ENCODE measurements at places on chromosomes 11 and 22.

- no peak for DNase-seq
These were observed 48.8 kb downstream of the SMCO4 start for GRCh38 chr11:93494357-93494756.

DNA sequence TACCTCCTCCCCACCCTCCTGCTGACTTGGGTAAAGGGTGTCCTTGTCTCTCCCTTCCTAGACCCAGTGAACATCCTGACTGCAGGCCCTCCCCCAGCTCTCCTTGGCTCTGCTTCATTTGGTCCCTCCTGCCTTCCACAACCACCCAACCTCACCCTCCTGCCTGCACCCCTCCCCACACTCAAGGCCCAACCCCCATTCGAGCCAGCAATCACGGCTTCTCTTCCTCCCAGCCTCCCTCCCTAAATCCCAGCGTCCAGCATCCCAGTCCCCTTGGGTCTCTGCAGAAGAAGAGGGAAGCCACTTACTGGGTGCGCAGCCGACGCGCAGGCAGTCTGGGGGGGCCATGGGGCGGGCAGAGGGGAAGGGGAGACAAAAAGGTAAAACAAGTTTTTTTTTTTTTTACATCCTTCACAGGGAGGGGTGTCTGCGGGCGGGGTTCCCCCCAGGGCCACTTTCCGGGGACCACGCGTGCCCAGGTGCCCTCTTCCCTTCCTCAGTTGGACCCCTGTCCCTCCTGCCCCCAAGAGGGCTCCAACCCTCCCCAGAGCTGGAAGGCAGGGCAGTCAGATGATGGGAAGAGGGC is 62.5 kb downstream of the SLC22A12 start:
- DNase-seq: no peak

DNA sequence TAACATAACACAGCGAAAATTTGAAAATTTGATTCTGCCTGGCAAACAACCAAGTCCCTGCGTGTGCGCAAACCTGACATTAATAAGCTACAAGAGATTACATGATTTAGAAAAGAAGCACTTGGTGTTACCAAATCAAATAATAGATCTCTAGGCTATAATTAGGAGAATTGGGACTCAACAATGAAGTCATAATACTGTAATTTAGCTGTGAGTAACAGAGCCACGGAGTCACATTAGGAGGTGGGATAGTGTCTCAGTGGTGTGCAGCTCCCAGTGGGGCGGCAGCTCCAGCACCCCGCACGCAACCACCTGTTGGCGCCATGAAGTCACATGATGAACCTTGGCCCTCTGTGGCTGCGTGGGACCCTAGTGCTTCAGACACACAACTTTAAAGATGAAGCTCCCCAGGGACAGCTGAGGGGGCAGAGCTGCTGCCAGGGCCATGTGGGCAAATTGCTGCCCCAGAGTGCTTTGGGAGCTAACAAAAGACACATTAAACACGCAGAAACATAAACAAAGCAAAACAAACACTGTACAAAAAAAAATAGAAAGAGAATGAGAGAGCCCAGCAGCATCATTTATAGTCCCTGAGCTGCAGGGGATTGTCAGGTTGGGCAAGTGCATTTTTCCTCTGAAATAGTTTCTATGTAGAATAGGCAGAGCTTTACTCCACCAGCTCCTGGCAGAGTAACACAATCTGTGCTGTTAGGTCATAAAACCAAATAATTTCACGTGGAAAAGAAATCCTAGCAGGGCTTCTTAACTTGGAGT is 605.6 kb downstream of the SOX6 start:
- DNase-seq: no peak

DNA sequence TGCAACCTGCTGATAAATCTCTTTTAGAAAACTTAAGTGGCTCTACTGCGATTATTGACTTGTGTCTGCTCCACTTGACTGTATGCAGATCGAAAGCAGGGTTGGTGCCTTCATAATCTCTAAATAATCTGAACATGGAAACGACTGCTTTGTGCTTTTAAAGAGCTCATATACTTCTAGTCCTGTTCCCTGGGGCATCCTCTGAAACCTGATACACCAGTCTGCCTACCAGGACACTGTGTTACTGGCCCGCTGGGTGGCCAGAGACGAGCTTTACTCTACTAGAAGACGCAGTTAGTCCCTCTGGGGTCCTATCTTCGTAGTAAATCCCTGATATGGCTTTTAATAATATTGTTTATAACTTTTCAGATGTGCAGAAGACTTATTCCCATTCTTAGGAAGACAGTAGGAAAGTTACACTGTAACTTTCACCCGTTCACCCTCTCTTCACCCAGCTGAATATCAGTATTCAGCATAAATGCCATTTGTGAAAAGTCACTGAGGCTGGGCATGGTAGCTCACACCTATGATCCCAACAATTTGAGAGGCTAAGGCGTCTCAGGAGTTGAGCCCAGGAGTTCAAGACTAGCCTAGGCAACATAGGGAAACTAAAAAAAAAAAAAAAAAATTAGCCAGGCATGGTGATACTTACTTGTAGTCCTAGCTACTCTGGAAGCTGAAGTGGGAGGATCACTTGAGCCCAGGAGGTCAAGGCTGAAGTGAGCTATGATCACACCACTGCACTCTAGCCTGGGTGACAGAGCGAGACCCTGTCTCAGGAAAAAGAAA is 9.0 kb upstream of the HTR3B start:
- DNase-seq: no peak

DNA sequence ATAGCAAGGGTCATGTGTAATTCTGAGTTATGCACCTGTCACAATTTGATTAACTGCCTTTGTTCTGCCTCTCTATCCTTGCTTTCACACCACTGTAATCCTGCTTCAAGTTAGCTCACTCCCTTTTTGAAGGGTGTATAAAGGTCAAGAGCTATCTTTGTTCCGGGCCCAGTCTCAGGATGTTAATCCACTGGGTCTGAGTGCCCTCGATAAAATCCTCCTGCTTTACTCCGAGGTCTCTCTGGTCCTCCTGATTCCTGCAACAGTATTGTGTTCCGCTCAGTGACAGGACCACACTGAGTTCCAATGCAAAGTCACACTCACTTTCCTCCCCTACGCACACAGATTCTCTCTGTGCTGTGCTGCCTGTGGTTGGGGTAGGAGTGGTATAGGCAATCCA is 186.5 kb downstream of the DYNC2H1 start:
- no peak for DNase-seq

DNA sequence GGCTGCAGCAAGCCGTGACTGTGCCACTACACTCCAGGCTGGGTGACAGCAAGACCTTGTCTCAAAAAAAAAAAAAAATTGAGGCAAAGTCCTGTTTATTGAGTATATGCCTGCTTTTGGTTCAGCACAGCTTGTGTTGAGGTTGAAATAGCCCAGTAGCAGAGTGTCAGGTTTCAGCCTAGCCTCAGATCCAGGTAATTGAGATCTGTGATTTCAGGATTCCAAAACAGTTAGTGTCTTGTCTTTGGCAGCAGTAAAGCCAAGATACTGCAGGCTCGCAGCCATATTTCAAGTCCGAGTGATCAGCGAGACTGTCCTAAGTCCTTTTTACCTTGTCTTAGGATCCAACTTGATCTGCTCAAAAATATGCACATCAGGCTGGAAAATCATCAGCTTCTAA is 27.0 kb downstream of the CUL5 start:
- DNase-seq: no peak

- no peak for DNase-seq
These were observed 33.2 kb downstream of the ADORA2A start for GRCh38 chr22:24460418-24461089.

DNA sequence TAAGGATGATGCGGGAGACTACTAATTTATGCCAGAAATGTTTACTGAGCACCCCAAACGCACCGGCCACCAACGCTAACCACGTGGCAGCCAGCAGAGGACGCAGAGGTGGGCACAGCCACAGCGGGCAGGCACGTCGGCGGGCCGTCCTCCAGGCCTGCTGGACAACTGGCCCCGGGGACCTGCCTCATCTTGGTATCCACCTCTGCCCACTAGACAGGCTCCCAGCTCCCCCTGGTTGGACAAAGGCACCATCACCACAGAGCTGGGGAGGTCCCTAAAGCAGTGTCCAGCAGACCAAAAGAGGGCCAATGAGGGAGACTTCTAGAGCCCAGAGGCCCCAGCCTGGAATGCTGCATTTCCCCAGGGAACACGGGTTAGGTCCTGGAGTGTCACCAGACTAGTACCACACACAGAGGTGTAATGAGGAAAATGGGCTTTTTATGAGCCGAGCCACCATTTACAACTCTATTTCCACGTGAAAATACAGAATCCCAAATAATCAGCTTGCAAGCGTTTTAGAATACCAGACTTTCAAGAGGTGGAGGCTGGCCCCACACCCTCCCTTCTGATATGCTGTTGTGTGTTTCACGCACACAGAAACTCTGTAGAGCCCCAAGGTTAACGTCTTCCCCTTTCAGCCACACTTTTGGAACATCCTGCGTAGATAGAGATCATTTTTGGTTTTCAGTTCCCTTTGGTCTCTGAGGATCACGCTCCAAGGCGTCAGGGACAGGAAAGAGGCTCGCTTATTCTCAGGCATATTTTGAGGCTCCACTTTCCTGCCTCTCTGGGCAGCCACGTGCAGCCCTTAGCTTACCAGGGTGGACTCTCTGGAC is 23.7 kb upstream of the BID start:
- no peak for DNase-seq

DNA sequence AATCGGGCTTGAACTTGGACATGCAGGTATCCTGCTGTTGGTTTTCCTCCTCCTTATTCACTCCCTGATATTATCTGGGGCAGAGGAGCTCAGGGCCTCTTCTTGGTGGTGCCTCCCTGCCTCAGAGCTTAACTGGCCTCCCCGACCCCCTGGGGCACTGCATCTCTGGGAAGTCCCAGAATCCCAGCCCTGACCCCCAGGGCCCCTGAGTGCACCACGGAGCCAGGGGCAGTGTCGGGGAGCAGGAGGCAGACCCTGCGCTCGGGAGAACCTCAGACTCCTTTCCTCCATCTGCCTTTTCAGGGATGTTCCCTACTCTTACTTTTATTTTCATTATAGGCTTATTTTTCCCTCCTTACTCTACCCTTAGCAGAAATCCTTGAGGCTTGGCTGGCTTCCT is 537.0 kb downstream of the BRD1 start:
- DNase-seq: no peak

GRCh38 chr11:125935618-125936199 is 10.1 kb upstream of the VSIG10L2 start:
- DNase-seq: no peak

GRCh38 chr22:30150212-30150611 is 69.9 kb downstream of the HORMAD2 start:
- DNase-seq: no peak

DNA sequence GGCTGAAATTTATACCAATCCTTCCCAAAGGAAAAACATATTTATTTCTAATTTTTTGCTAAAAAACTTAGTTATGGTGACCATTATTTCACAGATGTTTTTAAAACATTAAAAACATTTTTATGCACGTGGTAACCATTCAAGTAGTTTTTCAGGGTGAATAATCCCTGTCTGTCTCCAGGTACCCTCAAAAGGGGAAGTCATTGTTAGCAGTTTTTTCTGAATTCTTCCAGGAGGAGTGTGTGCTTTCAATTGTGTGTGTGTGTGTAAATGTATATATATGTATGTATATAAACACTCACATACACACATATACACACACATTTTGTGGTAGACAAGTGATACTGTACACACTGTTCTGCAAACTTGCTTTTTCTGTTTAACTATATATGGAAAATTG is 43.9 kb downstream of the MIAT start:
- DNase-seq: no peak

GRCh38 chr11:126444072-126444471 is 88.6 kb downstream of the ST3GAL4 start:
- no peak for DNase-seq

DNA sequence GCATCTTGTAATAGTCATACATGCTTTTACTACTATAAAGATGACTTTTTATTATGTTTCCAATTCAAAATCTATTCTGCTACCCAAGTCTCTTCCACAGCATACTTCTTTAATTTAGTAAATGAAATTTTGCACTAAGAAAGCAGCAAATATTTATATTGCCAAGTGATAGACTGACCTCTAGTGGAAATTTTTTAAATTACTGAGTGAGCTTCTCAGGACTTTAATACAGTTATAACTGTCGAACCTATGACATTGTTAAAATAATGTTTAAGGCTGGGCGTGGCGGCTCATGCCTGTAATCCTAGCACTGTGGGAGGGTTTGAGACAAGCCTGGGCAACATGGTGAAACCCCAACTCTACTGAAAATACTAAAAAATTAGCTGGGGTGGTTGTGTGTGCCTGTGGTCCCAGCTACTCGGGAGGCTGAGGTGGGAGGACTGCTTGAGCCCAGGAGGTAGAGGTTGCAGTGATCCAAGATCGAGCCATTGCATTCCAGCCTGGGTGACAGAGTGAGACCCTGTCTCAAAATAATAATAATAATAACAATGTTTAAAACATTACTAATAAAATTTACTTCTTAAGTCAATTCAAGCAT is 27.3 kb downstream of the STK33 start:
- peak; percentile 46 for DNase-seq

Data from CD4-positive, alpha-beta T cell treated with Interleukin-2 at 100 ng/mL for 4 hours (primary cell).